ENCODE measurements at places on chromosomes 16 and 17.
A peak's percentile ranks its signal among the peaks of the same experiment; 100 is the strongest.

- DNase-seq: no peak
These were observed 237.5 kb upstream of the NLRP1 start for GRCh38 chr17:5821803-5822202.

- peak; percentile 60 for DNase-seq
These were observed 2.5 kb downstream of the CIAPIN1 start for GRCh38 chr16:57444711-57445110.

- DNase-seq: no peak
These were observed 32.1 kb upstream of the PRKCB start for GRCh38 chr16:23803591-23804123.

DNA sequence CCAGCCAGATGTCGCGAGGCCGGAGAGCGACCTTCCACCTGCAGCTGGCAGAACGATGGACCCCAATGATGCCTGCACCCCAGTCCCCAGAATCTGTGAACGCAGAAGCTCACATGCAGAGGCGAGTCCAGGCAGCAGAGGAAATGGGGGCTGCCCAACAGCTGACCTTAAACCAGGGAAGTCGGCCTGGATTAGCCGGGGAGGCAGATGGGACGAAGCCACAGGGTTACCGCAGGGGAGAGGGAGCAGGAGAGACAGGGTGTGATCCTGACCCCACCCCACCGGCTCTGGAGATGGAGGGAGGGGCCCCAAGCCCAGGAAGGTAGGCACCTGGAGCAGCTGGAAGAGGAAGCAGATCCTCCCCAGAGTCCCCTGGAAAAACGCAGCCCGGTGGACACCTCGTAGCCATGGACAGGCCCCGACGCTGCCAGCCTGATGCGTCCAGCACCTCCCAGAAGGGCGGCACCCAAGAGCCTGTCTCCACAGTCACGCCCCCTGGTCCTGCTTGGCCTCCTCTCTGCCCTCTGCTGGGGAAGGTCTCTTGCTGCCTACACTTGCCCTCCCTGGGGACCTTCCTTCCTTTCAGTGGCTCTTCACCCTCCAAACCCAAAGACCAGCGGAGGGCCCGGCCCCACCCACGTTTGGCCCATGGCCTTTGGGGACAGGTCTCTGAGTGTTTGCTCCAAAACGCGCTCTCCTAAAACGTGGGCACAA, 37.3 kb downstream of the PIEZO1 start:
- DNase-seq: no peak

DNA sequence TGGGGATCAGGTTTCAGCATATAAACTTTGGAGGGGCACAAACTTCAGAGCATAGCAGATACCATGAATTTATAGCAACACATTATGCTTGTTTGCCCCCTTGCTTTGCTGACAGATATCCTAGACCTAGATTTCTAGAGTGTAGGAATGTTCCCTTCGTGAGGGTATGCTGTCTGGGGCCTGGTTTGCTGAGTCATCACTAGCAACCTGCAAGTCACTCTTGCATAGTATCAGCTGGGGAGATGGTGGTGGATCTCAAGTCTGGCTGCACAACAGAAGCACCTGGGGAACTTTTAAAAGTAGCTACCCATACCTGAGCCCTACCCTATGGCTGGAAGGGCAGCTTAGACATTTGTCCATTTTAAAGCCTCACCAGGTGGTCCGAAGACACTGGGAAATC, 22.3 kb upstream of the HSBP1 start:
- DNase-seq: no peak

- DNase-seq: peak; percentile 34
These were observed at the start of gene WFDC1 for GRCh38 chr16:84294531-84295142. TSS of gene WFDC1 (plus strand) at chr16:84294878. CDS start at chr16:84294972, 94 bp downstream.

DNA sequence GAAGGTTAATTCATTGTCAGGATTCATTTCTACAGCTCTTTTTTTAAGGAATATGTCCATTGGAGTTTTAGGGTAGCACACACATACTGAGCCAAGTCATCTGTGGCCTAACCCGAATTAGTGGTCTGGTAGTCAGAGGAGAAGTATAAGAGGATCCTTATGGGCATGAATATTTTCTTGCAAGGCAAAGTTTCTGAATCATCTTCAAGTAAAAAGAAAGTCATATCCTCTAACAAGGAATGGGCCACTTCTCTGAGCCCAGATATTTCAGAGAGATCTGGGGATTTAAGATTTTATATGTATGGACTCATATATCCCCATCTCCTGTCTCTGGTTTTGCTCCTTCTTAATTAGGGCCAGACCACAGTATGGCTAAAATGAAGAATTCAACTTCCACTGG, 99.2 kb upstream of the CDH8 start:
- DNase-seq: no peak

- DNase-seq: no peak
These were observed 4.9 kb downstream of the TEX14 start for GRCh38 chr17:58686980-58687379.

DNA sequence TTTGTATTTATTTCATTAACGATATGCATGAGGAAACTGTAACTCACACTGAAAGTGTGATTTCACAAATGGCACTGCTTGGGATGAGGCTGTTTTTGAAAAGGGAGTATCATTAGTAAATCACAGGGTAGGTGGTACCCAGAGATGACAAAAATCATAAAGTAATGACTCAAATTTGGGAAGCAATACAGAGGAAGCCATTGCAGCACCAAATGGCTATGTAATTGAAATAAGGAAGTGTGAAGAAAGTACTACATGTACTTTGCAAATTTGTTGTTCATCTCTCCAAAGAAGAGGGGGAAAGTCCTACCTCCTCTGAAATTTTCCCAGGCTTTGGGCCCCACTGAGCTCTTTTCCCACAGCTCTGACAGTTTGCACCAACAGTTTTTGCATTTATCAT, 12.3 kb upstream of the ABCC12 start:
- no peak for DNase-seq

GRCh38 chr16:89422905-89423630, 67.3 kb downstream of the ANKRD11 start:
- DNase-seq: no peak

DNA sequence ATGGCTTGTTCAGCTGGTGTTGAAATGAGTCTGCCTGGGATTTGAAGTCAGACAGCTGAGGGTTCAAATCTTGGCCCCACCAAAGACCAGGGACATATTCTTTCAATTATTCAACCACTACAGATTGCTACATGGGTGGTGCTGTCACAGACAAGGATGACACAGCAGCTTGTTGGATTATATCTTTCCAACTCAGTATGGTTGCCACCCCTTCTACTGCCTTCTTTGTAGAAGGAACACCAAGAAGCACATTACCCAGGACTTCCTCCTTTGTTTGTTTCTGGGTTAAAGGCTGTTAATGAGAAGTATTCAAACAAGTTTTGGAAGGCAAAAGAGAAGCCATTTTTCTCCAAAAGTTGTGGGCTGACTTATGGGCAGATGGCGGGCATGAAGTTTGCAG, 78.6 kb downstream of the COPRS start:
- DNase-seq: no peak

DNA sequence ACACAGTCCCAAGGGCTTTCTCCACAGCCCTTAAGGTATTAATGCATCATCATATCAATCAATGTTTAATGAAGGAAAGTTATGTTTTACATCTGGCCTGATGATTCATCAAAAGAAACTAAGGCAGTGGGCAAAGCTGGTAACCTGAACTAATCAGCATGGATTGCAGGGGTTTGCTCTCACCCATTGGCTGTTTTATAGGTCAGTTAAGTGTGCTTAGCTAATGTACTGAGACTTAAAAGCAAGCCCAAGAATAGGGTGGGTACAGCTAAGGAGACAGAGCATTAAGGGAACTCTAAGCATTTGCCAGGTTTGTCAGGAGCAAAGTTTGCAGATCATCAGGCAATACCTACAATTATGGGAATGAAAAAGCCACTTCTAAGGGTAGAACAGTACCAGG, 1247.6 kb downstream of the CDH8 start:
- DNase-seq: no peak

GRCh38 chr17:29115961-29116803, 64.0 kb downstream of the MYO18A start:
- DNase-seq: peak; percentile 42
